ENCODE measurements at places on chromosomes 16 and 17. TPM values are rescaled to one million over a fixed set of nuclear protein-coding genes. Genes with fewer than 3 reads are reported as not detected.
A peak's percentile ranks its signal among the peaks of the same experiment; 100 is the strongest.

Gene KRT32
- total RNA-seq = not detected

DNA sequence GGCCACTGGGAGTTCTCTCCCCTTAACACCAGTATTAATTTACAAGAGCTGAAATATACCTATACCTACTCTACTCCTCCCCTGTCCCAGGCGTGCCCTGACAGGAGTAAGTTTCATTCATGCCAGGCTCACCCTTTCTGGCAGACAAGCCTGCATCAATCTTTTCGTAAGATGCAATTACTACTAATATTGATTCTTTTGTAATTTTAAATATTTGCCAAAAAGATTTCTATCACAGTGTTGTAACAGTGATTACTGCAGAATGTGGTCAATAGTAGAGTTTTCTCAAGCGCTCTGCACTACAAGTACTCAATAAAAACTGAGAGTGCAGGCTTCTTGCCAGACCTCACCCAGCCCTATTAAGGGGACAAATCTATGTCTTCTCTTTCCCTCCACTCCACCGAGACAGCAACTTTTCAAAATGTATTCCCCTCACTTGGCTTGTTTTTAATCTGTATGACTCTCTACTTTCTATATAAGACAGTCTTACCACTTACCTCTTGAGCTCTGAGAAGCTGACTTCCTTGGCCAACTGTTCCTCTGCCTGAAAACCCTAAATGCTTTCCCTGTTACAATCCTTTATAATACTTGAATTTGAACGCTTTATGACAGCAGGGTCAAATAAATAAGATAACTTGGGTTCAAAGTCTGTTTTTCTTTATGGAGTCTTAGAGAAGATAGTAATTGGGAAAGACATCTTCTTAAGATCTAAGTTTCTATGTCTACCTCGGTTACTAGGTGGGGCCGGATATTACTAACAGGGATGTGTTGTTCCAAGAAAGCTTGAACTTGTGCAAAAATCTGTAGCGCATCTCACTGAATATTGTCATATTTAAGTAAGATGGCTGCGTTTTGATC, at the start of gene TMIGD1:
Gene TMIGD1, minus strand, starts transcription at position 555 of the 858 bp plus-strand sequence. CDS start 1,924 bp downstream, outside the sequence.
- no peak for DNase-seq

DNA sequence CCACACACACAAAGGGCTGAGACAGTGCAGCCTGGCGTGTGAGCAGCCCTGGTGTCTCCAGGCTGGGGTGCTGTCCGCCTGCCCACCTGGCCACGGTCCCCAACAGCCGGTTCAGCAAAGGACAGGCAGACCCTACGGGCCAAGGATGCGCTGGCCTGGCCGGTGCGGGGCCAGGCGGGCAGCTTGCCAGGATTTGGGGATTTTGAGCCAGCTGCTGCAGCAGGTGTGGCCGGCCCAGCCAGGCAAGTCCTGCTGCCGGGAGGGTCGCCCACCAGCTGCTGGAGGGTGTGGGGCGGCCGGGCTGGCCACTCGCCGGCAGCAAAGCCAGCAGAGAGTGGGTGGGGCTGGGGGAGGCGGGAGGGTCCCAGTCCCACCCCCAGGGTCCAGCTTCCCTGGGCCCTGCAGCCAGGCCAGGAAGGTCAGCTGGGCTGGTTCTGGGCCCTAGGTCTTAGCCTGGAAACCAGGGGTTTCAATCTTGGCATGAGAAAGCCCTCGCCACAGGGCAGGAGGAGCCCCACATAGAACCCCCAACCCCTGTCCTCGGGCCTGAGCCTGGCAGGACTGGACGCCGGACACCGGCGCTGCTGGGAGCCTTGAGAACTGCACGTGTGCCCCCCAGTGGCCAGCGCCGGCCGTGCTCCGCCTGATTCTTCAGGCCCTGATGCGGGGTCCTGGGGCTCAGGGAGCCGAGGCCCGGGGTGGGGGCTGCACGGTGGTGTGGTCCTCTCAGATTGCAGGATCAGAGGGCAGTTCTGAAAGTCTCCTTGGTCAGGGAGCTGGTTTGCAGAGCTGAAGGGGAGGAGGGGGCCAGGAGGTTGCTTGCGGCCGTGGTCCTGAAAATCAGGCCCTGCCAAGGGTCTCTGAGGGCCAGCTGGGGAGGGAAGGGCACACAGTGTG, 17.6 kb upstream of the SSTR5 start:
- DNase-seq = peak; percentile 75

- no peak for DNase-seq
Measured at GRCh38 chr16:57007530-57007929, 18.2 kb downstream of the NLRC5 start.

GRCh38 chr16:1980030-1980769, 1.1 kb downstream of the NOXO1 start:
- no peak for DNase-seq

- no peak for DNase-seq
Measured at GRCh38 chr17:16269658-16270057, 52.6 kb downstream of the PIGL start.

- no peak for DNase-seq
Measured at GRCh38 chr17:40530531-40530994, 29.1 kb upstream of the TNS4 start.
